Right atrium auricular region (tissue), 2 donors: ENCODE measurements at places on chromosomes 4 and X. TPM values are rescaled to one million over a fixed set of nuclear protein-coding genes. Genes with fewer than 3 reads are reported as not detected.

Gene RBM46
- total RNA-seq = not detected

- no peak for DNase-seq
Measured at GRCh38 chr4:7254736-7255487, 62.6 kb downstream of the SORCS2 start.

Gene BLOC1S4
- 17.4 TPM for total RNA-seq

Gene CT47A7
- not detected for total RNA-seq

Gene JAKMIP1
- 0.30 TPM for total RNA-seq

GRCh38 chr4:700587-701264 lies 4.9 kb upstream of the PCGF3 start:
- DNase-seq = no peak
